Common myeloid progenitor, CD34-positive (primary cell): ENCODE measurements at places on chromosomes 5 and 9.

DNA sequence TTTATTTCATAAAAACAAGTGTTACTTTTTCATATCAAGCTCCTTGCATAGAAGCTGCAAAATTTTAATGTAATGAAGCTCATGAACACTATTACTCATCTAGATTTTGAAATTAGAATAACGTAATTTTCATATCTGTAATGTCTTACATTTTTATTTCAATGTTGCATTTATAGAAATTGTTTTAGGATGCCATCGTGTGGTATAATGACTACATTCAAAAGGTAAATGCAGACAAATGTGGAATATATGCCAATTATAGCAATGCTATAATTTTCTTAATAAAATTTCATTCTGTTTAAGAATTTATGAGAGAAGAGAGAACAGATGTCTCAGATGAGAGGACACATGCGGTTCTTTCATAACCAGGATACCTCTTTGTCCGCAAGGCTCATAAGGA lies 230.2 kb downstream of the TMEM232 start:
- no peak for DNase-seq

DNA sequence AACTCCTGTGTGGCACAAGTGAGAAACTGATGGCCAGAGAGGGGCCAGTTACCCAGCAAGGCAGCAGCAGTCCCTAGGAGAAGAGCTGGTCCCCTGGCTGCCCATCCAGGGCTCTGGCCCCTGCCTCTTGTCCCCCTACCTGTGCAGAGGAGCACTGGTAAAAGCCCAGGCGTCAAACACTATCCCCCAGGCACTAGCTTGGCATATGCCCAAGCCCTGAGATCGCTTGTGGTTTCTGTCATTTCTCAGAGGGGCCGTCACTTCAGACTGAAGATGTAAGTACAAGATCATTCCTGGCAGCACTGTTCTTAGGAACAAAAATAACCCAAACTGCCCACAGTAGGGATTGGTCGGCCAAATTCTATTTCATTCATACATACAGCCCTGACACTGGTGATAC lies 53.9 kb downstream of the COL15A1 start:
- peak; percentile 21 for DNase-seq

GRCh38 chr5:94375801-94376200 lies 242.6 kb downstream of the KIAA0825 start:
- no peak for DNase-seq

DNA sequence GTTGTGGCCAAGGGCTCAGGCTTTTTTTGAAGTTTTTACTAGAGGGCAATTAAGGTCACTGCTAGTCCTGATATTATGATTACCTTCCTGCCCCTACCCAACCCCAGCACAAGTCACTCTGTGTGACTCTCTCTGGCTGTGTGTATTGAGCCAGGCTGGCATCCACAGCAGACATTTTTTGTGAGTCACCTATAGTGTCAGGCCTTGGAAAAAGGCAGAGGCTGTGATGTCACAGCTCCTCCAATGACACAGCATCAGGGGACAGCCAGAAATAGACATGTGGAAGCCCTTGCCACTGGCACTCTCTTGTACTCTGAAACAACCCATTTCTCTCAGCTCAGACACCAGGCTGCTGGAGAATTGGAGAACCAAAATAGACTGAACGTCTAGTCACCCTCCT lies 145.4 kb downstream of the NMUR2 start:
- DNase-seq: no peak

GRCh38 chr5:154518438-154518867 lies 40.4 kb upstream of the HAND1 start:
- peak; percentile 19 for DNase-seq

GRCh38 chr5:74652576-74652975 lies 12.0 kb upstream of the ENC1 start:
- DNase-seq: no peak

GRCh38 chr9:78296201-78296892 lies 578 bp upstream of the PSAT1 start:
- DNase-seq: peak; percentile 10

GRCh38 chr9:69936427-69936826 lies 107.2 kb upstream of the MAMDC2 start:
- no peak for DNase-seq

- no peak for DNase-seq
Measured at GRCh38 chr5:86170194-86170593, 447.5 kb upstream of the COX7C start.

GRCh38 chr5:38755181-38755580 lies 90.6 kb upstream of the OSMR start:
- DNase-seq: no peak

DNA sequence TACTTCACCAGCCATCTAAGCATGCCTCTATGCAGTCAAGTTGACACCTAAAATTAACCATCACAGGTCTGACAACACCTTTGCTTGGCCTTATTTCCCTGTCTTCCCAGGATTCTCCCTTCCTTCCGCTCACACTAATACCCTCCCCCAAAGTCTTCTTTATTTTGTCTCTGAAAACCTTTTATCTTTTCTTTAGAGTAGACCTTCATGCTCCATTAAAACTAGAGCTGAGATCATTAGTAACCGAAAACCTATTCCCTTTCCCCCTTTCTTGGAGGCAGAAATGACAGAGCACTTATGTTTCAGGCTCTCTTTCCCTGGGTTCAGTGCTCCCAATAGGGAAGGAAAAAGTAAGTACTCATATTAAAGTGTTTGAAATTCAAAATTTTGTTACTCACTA lies 423.8 kb downstream of the YTHDC2 start:
- no peak for DNase-seq

DNA sequence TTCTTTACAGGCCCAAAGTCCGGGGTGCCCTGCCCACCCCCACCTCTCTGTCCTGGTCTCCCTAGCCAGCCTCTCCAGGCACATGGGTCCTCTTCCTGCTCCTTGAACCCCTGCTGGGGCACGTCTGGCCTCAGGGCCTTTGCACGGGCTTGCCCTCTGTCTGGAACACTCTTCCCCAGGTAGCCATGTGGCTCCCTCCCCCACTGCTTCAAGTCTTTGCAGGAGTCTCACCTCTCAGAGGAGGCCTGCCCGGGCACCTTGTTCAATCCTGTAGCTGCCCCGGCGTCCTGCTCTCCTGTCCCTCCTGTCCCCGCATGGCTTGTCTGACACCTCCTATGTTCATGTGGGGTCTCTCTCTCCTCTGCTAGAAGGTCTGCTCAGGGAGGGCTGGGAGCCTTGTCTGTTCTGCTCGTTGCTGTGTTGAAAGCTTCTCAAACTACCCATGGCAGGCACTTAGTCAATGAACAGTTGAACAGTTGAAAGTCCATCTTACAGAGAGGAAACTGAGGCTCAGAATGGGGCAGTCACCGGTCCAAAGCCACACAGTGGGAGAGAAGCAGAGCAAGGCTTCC lies 241.4 kb downstream of the PBX3 start:
- no peak for DNase-seq

DNA sequence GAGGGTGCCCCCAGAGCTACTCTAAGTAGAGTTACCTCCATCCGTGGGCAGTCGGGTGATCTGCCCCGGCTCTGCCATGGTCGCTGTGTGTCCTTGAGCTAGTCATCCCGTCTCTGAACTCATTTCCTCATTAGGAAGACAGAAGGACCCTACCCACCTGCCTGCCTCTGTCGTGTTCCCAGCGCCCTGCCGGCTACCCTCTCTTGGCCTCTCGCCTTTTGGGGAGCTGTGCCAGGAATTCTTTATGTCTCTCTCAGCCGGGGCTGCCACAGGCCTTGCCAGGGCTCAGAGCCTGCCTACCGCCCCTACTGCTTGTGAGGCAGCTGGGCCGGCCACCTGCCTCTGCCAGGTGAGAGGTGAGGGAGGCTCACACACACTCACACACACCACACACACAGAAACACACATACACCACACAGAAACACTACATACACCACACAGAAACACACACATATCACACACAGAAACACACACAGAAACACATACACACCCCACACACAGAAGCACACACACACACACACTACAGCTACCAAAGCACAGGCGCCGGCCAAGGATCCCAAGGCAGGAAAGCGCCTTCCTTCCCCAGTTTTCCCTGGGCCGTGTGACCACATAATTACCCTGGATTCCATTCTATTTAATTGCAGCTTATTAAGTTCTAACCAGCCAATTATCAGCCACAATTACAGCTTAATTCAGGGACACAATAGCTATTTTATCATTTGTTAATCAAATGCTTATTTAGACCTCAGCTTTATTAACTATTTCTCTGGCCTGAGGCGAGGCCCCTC lies 41.7 kb downstream of the UNC5A start:
- no peak for DNase-seq
